ENCODE measurements at places on chromosomes 3 and 15. TPM values are rescaled to one million over a fixed set of nuclear protein-coding genes. Genes with fewer than 3 reads are reported as not detected.

DNA sequence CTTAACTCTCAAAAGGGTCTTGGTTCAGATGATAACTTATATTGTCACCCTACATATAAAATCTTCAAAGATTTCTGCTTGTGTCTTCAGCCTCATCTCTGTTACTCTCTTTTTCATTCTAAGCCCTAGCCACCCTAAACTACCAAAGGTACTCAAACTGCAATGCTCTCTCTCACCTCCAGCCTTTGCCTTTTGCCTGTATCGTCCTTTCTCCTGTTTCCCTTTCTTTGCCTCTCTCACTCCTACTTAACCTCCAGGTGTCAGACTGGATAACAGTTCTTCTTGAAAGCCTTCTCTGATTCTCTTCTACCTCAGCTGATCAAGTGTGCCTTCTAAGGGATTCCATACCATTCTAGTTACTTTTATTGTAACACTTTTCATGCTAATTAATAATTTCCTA, 149.8 kb downstream of the SERPINI1 start:
- H3K27ac ChIP-seq = no peak overlapping the region
- no peaks in the 10 kb centered on the region for H3K4me1 ChIP-seq
- H3K27me3 ChIP-seq = no peaks in the 10 kb centered on the region
- no peak for DNase-seq

XIRP1 gene
- total RNA-seq = not detected

GRCh38 chr3:113297287-113297686, 85.9 kb downstream of the BOC start:
- no peaks in the 10 kb centered on the region for H3K27me3 ChIP-seq
- no peaks in the 10 kb centered on the region for H3K4me1 ChIP-seq
- no peaks in the 10 kb centered on the region for H3K36me3 ChIP-seq

SERF2 gene
- total RNA-seq = 1,445 TPM

- no peak overlapping the region for H3K4me3 ChIP-seq
- no peaks in the 10 kb centered on the region for H3K27me3 ChIP-seq
- no peak for DNase-seq
- H3K27ac ChIP-seq = no peak overlapping the region
- H3K36me3 ChIP-seq = no peaks in the 10 kb centered on the region
Measured at GRCh38 chr3:52851348-52851747, 16.5 kb upstream of the MUSTN1 start.

DNA sequence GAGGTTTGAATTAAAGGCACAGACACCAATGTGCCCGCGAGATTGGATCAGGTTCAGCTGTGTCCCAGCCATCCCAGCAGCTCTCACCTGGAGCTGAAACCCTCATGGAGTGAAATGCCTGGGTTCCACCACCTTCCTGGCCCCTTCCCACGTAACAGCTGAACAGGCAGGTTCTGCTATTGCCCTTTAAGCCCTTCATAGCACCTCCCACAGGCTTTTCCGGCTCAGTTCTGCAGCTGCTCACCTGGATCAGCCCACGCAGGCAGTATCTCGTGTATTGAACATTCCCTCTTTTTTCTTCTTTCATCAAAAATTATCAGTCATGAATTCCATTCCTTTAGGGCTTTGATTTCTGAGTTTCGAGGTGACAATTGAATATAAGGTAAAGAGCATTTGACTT, 129.8 kb downstream of the SLC9A9 start:
- H3K27ac ChIP-seq = no peak overlapping the region
- H3K36me3 ChIP-seq = no peaks in the 10 kb centered on the region
- H3K4me3 ChIP-seq = no peak overlapping the region
- no peak for DNase-seq

GPR62 gene
- not detected for total RNA-seq

- H3K4me3 ChIP-seq = no peak overlapping the region
- no peak overlapping the region for H3K27ac ChIP-seq
- no peak for DNase-seq
- H3K27me3 ChIP-seq = no peaks in the 10 kb centered on the region
- no peaks in the 10 kb centered on the region for H3K4me1 ChIP-seq
- no peaks in the 10 kb centered on the region for H3K36me3 ChIP-seq
Measured at GRCh38 chr15:77457905-77458265, 37.2 kb downstream of the HMG20A start.

DNA sequence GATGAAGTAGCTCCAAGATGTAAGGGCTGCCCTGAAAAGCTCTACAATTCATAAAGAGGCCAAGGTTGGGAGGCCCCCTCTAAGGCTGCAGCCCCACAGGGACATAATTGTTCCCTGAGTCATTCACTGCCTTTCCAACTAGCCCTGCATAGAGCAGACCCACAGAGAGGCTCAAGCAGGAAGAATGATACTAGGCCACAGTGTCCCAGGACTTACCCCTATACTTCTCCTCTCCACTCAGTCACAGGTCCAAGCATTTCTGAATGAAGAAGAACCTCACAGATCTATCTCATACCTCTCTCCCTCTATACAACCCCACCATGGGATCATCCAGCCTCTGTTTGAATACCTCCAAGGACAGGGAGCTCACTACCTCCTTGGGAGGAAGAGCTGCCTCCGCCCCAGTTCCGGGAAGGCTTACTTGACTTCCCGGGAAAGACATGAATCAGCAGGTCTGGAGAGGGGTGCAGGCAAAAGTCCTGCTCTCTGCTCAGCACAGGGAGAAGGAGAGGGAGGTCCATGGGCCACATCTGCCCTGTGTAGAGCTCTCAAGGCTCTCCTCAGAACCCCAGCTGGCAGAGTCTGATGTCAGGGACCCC, 6.9 kb upstream of the SKIC8 start:
- DNase-seq = no peak
- no peaks in the 10 kb centered on the region for H3K4me1 ChIP-seq
- H3K4me3 ChIP-seq = no peak overlapping the region
- H3K36me3 ChIP-seq = no peaks in the 10 kb centered on the region
- H3K27ac ChIP-seq = no peak overlapping the region

GRCh38 chr15:60083318-60083717, 79.2 kb downstream of the FOXB1 start:
- H3K27me3 ChIP-seq = no peaks in the 10 kb centered on the region
- H3K27ac ChIP-seq = no peak overlapping the region
- no peaks in the 10 kb centered on the region for H3K4me1 ChIP-seq
- H3K4me3 ChIP-seq = no peak overlapping the region

STAB1 gene
- total RNA-seq = 41.1 TPM

NEIL1 gene
- total RNA-seq = 39.6 TPM

GRCh38 chr3:66353530-66353929, 132.7 kb downstream of the SLC25A26 start:
- H3K36me3 ChIP-seq = no peaks in the 10 kb centered on the region
- DNase-seq = no peak
- no peaks in the 10 kb centered on the region for H3K4me1 ChIP-seq
- no peak overlapping the region for H3K27ac ChIP-seq
- no peak overlapping the region for H3K4me3 ChIP-seq
- H3K27me3 ChIP-seq = no peaks in the 10 kb centered on the region

DNA sequence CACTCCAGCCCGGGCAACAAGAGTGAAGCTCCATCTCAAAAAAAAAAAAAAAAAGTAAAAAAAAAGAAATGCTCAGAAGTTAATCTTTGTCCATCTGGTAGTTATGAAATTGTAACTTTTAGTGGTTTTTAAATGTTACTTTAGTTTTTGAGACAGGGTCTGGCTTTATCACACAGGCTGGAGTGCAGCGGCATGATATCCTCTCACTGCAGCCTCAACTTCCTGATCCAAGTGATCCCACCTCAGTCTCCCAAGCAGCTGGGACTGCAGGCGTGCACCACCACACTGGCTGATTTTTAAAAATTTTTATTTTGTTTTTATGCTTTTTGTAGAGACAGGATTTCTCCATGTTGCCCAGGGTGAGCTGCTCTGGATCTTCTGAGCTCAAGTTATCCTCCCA, 1.3 kb downstream of the RNU5B-1 start:
- H3K36me3 ChIP-seq = no peaks in the 10 kb centered on the region
- H3K27me3 ChIP-seq = no peaks in the 10 kb centered on the region
- H3K4me3 ChIP-seq = no peak overlapping the region
- H3K4me1 ChIP-seq = peaks cover 4% of the 10 kb centered on the region

GRCh38 chr15:89566181-89566580, 9.1 kb upstream of the TICRR start:
- H3K27ac ChIP-seq = no peak overlapping the region
- peaks cover 1% of the 10 kb centered on the region for H3K27me3 ChIP-seq
- no peaks in the 10 kb centered on the region for H3K36me3 ChIP-seq
- DNase-seq = no peak

NEO1 gene
- total RNA-seq = 108 TPM

- no peak overlapping the region for H3K4me3 ChIP-seq
- H3K36me3 ChIP-seq = no peaks in the 10 kb centered on the region
- no peaks in the 10 kb centered on the region for H3K4me1 ChIP-seq
- no peak overlapping the region for H3K27ac ChIP-seq
- DNase-seq = no peak
Measured at GRCh38 chr3:34533451-34533850, 735.0 kb downstream of the PDCD6IP start.

GRCh38 chr3:171654809-171655208, 155.5 kb downstream of the PLD1 start:
- H3K4me3 ChIP-seq = no peak overlapping the region
- no peak overlapping the region for H3K27ac ChIP-seq
- H3K36me3 ChIP-seq = no peaks in the 10 kb centered on the region
- H3K4me1 ChIP-seq = no peaks in the 10 kb centered on the region

XPC gene
- total RNA-seq = 14.7 TPM

- H3K36me3 ChIP-seq = peaks cover 89% of the 10 kb centered on the region
- H3K4me1 ChIP-seq = no peaks in the 10 kb centered on the region
- no peak for DNase-seq
- H3K4me3 ChIP-seq = no peak overlapping the region
- no peak overlapping the region for H3K27ac ChIP-seq
Measured at GRCh38 chr15:72205273-72205672, 7.7 kb upstream of the GRAMD2A start.

DNA sequence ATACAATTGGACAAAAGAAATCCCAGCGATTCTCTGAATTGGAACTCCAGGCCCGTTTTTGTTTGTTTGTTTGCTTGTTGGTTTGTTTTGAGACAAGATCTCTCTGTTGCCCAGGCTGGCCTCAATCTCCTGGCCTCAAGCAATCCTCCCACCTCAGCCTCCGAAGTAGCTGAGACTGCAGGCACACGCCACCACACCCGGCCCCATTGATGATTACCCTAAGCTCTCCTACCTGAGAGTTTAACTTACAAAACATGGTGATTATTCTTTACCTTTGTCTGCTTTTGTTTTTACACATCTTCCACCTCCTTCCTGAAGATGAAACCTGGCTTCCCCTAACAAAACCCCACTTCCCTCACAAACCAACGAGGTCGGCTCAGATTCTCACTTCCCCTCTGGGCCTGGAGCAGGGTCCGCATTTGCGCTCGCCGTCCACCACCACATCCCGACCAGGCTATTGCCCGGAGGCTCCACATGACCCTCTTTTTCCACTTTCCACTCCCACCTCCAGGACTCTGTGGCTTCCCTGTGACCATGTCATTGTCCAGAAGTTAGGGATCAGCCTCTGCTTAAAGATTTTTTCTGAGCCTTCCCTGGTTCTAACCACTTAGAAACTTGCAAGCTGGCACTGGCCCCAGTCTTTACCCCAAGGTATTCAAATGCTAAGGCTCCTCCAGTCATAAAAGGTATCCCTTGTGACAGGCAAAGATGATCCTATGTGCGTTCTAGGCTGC, 14.8 kb downstream of the KLHL6 start:
- no peak for DNase-seq
- no peak overlapping the region for H3K4me3 ChIP-seq
- H3K27ac ChIP-seq = no peak overlapping the region
- no peaks in the 10 kb centered on the region for H3K4me1 ChIP-seq

DNA sequence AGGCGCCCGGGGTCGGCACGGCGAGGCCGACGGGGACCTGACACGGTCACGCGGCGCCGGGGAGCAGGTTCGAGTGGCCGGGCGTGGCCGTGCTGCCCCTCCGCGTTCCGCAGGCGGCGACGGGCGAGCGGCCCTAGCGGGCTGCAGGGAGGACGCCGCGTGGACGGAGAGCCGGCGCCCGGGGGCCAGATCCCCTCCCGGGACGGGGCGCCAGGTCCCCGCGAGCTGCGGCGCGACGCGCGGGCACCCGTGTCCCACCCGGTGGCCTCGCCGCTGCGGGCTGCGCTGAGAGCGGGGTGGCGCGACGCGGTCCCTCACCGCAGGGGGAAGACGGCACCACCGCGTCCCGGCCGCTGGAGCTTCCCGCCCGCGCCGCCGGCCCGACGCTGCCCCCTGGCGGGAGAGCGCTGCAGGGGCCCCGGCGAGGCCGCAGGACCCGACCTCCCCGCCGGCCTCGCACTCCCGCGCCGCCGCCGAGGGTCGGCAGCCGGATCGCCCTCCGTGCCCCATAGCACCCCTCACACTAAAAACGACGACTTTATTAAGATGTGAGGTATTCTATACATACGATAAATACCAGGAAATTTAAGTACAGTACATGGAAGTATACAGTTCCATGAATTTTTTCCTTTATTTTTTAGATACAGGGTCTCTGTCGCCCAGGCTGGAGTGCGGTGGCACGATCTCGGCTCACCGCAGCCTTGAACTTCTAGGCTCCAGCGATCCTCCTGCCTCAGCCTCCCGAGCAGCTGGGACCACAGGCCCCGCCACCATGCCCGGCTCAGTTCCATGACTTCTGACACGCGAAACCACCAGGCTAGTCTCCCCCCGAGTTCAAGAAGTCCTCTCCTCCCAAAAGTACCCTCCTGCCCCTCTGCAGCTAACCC, 1.3 kb upstream of the PIGZ start:
- H3K4me1 ChIP-seq = peaks cover 9% of the 10 kb centered on the region
- H3K36me3 ChIP-seq = no peaks in the 10 kb centered on the region
- H3K27ac ChIP-seq = peak overlapping the region; percentile 82
- DNase-seq = peak; percentile 68
- no peaks in the 10 kb centered on the region for H3K27me3 ChIP-seq

GHSR gene
- not detected for total RNA-seq

DNA sequence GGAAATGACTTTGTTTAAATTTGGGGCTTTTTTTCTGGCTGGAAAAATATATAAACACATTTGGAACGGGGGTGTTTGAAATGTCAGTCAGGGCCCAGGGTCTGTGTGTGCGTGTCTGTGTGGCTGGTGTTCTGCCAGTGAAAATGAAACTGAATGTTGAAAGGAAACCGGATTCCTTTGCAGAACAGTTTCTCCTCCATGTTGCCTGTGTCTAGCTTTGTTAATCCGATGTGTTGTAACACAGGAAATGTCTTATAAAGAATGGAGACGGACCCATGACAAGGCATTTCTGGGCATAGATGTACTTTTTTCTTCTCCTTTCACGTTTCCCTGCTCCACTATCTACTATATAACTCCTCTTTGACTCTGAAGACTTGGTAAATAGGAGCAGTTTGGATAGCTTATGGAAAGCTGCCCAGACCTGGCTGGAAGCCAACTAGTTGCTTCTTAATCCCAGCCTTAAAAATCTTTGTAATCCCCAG, 2.8 kb downstream of the SQOR start:
- H3K27me3 ChIP-seq = no peaks in the 10 kb centered on the region
- DNase-seq = peak; percentile 76
- H3K27ac ChIP-seq = peak overlapping the region; percentile 97
- no peaks in the 10 kb centered on the region for H3K36me3 ChIP-seq
- H3K4me3 ChIP-seq = peak overlapping the region; percentile 51

INSYN1 gene
- total RNA-seq = 0.58 TPM

RAB27A gene
- total RNA-seq = 69.6 TPM

DNA sequence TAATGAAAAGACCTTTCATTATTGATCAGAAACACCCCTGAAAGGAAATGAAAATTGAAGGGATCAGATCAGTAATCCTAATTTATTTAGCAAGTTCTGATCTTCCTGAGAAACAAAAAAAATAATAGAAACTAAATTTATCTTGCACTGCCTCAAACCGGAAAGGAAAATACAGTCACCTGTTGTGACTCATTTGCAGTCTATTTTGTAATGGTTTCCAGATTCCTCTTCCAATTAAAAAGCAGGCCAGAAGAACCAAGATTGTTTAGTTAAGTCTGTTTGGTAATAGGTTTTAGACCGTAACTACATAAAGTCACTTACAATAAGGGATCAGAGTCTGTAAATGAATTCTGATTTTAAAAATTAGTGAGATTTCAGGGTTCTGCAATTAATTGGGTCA, 49.7 kb upstream of the ATOSA start:
- H3K27ac ChIP-seq = no peak overlapping the region
- H3K4me3 ChIP-seq = no peak overlapping the region
- no peaks in the 10 kb centered on the region for H3K4me1 ChIP-seq
- H3K27me3 ChIP-seq = no peaks in the 10 kb centered on the region

Data from colonic mucosa (tissue), 4 donors.